ENCODE measurements at places on chromosomes 11 and 22. TPM values are rescaled to one million over a fixed set of nuclear protein-coding genes. Genes with fewer than 3 reads are reported as not detected.

KCNJ1 gene
- total RNA-seq = 0.34 TPM

TUB gene
- total RNA-seq = 1.4 TPM

OR8A1 gene
- total RNA-seq = not detected

MED19 gene
- 13.1 TPM for total RNA-seq

DNA sequence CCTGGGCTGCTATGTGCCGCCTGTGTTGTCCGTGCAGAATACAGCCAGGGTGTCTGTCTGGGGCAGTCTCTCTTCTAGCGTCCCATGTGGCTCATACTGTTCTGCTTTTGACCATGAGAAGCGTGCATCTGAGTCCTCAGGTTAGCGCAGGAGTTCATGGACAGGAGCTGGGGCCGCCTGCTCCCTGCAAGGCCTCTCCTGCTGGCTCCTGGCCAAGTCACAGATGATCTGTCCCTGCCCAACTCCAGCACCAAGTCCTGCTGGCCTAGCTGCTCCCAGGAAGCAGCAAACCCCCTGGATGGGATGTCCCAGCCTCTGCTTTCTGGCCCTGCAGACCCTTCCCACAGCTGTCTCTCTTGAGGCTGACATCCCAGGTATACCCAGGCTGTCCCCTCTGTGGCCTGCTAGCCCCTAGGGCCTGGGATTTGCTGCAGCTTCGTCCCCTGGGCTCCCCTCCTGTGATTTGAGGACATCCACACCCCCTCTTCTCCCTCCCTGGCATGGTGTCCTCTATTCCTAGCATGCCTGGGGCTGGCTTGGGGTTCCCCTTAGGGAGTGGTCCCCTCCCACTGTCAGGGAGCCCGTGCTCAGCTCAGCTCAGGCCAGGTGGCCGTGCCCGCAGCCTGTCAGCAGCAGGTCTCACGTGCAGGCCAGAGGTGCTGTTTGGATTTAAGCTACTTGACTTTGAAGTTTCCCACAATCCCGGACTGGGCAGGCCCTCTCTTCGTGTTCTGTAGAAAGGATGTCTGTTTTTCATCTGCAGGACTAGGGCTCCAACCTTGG lies 17.8 kb downstream of the PRR5 start:
- DNase-seq = no peak

DNA sequence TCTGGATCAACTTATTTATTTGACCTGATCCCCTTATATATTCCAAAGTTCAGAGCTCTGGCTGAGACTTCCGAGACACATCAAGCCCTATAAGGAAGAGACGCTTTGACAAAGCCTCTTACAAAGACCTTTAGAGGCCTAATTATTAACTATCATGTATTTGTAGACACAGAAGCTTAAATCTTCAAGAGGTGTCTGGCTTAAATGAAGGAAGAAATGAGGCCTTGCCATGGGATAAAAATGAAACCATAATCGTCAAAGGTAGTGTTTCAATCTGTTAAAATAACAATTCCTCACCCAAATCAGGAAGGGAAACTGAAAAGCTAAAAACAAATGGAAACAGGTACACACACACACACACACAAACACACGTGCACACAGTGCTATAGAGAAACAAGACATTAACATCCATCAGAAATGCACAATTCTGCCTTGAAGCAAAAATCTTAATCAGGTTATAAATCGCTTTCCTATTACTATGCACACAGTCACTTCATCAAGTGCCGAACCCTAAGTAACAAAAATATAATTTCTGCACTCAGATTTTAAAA lies 50.2 kb downstream of the PITPNB start:
- DNase-seq = no peak

- no peak for DNase-seq
Measured at GRCh38 chr11:128688896-128689546, 4.9 kb upstream of the FLI1 start.

- no peak for DNase-seq
Measured at GRCh38 chr11:63534895-63535461, 1.6 kb upstream of the PLAAT4 start.
